ENCODE measurements at places on chromosomes 2 and 18.

- DNase-seq = peak; percentile 91
Measured at GRCh38 chr2:38602136-38602731, 494 bp downstream of the HNRNPLL start.

- DNase-seq = peak; percentile 80
Measured at GRCh38 chr2:172106108-172106961, 3.6 kb upstream of the DLX2 start.

GRCh38 chr2:129905664-129906081 is 73.8 kb upstream of the RAB6C start:
- DNase-seq = no peak

GRCh38 chr2:95343429-95344214 is 46.5 kb downstream of the KCNIP3 start:
- DNase-seq = no peak

DNA sequence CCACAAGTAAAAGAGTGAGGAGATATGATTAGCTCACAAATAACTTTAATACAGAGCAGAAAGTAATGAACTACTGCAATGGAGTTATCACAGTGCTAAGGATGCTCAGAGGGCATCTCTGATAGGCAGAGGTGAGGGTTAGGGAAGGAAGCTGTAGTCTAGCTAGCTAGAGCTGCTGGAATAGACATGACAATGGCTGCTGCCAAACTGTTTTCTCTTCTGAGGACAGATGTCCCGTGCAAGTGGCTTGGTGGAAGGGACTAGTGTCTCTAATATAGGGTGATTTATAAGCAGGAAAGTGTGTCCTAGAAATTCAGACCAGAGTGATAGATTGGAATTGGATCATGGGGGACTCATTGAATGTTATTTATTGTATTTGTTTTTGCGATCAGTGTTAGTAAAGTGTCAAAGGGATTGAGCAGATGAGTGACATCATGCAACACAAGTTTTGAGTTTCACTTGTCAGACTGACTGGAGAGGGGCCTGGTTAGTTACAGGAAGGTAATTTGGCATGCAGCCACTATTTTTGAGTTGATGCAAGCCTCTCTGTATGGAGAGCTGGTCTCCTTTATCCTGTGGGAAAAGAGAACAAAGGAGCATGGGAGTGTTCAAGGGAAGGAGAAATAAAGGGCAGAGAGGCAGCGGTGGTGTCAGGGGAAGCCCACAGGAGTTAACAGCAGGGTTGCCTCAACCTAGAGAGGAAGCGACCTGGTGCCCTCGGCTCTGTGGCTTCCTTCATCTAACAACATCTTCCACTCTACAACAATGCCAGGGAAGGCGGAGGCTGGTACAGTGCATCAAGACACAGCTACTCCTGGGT is 1.9 kb downstream of the CTLA4 start:
- no peak for DNase-seq

GRCh38 chr2:44779793-44780192 is 161.7 kb upstream of the SIX3 start:
- no peak for DNase-seq

- DNase-seq = no peak
Measured at GRCh38 chr2:133717497-133717896, 149.2 kb upstream of the NCKAP5 start.

DNA sequence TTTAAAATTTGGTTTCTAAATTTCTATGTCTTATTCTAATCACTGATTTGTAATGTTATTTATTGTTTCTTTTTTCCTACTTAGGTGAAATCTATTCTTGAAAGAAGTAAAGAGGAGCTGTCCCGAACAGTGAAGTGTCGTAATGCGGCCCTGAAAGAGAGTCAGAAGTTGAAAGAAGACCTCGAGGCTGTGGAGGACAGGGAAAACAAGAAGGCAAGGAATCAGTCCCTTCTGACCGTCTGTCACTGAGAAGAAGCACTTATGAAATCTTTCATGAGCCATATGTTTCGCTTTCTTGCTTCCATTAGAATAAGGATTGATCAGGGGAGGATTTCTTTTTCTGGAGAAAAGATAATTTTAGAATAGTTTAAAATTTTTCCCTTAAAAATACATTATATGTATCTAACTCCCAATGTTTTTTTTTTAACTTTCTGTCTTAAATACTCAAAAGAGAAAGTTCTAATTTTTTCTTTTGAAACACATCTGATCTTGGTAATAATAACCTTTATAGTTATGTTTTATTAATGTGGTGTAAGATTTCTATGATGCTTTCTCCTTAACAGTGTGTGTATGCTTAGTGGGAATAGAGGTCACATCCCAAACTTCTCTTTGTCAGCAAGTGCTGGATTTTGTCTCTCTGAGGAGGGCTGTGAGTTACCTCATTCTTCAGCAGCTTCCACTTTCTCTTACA is 79.0 kb downstream of the CCDC150 start:
- no peak for DNase-seq

GRCh38 chr2:7835151-7835550 is 846.7 kb upstream of the ID2 start:
- DNase-seq = no peak

DNA sequence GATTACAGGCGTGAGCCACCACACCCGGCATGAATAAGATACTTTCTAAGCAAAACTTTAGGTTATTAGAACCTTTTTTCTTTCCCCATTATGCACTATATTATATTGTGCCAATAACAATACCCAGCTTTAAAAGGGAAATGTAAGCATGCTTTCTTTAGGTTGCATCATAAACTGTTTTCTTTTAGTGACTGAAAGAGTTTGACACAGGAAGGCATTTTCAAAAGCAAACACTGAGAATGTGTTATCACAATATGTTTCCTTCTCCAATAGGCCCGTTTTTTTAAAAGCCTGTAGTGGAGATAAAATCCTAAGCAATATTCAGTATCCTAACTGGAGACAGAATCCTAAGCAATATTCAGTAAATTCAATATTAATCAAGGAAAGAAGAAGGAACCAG is 16.7 kb upstream of the EPB41L5 start:
- DNase-seq = no peak

GRCh38 chr18:55501982-55502710 is 85.8 kb downstream of the TCF4 start:
- DNase-seq = no peak

- DNase-seq = no peak
Measured at GRCh38 chr2:169877398-169877797, 50.1 kb downstream of the UBR3 start.

DNA sequence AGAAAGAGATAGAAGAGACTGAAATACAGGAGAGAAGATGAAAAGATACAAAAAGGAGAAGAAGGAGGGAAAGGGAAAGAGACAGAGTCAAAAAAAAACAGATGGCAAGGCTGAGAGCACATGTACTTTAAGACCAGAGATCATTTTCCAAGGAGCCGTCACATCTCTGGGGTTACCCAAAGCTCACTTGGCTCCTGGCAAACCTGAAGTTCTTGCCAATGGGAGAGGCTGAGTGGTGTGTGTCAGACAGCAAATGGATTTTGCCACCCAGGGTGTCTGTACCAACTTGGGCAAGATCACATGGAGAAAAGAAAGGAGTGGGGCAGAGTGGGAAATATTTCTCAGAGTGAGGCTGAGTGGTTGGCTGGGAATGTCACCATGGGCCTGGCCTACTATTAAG is 219.3 kb upstream of the TNP1 start:
- no peak for DNase-seq

GRCh38 chr2:160252278-160252887 is 52.3 kb upstream of the ITGB6 start:
- no peak for DNase-seq

GRCh38 chr2:201004370-201004769 is 40.9 kb upstream of the ORC2 start:
- no peak for DNase-seq

GRCh38 chr2:23083966-23084365 is 301.0 kb upstream of the KLHL29 start:
- DNase-seq = no peak

GRCh38 chr18:78737006-78737915 is 242.4 kb upstream of the SALL3 start:
- no peak for DNase-seq

GRCh38 chr18:77124452-77124922 is 8.1 kb downstream of the MBP start:
- DNase-seq = no peak

DNA sequence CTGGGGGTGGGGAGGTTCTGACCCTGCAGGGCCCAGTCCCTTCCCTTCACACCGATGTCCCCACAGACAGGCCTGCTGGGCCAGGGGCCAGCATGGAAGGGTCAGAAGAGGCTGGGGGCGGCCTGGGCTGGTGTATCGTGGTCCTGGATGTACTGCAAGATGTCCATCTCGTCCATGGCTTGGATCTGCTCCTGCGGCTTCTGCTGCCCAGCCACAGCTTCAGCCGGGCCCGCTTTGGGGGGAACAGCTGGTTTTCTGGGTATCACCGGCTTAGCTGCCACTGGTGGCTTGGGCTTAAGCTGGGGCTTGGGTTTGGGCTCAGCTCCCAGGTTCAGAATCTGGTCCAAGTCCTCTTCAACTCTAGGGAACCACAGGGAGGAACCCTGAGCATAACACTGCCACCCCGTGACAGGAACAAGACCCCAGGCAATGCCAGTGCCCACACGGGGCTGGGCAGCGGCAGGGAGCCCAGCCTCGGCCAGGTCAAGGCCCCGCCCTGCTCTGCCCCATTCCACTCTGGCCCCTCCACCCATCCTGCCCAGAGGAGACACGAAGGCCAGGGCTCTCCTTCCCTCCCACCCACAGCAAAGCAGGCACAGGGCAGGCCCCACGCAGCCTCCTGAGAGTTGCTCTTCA is 31.9 kb downstream of the HS1BP3 start:
- DNase-seq = no peak

DNA sequence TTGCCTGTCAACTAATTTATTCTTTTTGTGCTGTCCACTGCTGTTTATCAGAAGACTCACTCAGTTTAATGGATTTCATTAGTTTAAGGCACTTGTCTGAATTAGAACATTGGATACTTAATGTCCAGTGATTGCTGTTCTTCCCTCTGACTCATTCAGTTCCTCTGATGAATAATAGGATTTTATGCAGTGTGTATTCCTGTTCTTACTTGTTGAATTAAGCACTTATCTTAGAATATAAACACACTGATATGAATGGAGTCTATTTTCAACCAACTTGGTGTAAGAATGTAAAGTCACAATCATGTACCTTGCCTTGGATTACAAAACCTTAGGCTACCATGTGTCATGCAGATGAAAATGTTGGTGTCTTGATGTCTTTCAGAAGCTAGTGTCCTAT is 87.0 kb upstream of the PROKR1 start:
- no peak for DNase-seq

GRCh38 chr2:40874380-40874779 is 422.5 kb upstream of the SLC8A1 start:
- no peak for DNase-seq

GRCh38 chr2:24730481-24730880 is 62.7 kb downstream of the PTRHD1 start:
- DNase-seq = no peak

- no peak for DNase-seq
Measured at GRCh38 chr2:149488706-149489440, 98.7 kb downstream of the MMADHC start.

GRCh38 chr2:10665833-10666232 is 23.9 kb downstream of the NOL10 start:
- no peak for DNase-seq

Data from retina (tissue), 1 donor.